ENCODE measurements at places on chromosomes 7 and 10.

- DNase-seq, result no peak
Measured at GRCh38 chr10:127236266-127236665, 39.9 kb upstream of the INSYN2A start.

GRCh38 chr10:29895456-29895855, 163.9 kb downstream of the JCAD start:
- DNase-seq, result no peak

- DNase-seq, result no peak
Measured at GRCh38 chr7:45116048-45116447, 4.6 kb upstream of the TBRG4 start.

GRCh38 chr7:128389618-128390329, 20.0 kb downstream of the IMPDH1 start:
- DNase-seq, result no peak

GRCh38 chr7:97167749-97168148, 50.3 kb downstream of the SDHAF3 start:
- no peak for DNase-seq

DNA sequence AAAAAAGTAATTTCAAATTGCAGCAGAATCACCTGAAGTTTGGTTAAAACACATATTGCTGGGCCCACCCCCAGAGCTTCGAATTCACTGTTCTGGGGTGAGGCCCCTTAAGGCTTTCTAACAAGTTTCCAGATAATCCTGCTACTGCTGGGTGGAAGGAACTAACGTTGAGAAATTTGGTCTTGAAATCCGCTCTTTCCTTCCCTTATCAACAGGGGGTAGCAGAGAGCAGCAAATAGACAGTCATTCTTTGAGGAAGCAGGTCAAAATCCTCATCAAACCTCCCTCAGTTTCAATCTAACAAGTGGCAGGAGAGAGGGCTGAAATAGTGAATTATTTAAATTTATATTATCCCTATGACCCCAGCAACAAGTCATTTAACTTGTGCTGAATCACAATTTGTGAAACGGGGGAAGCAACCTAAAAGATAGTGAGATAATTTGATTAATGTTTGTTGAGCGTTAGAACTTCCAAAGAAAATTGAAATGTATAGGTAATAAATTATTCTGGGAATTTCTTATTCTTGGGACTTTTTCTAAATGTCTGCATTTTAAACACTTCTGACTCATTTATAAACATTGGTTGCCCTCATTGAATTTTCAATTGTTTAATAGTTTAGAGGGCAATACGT, 21.7 kb upstream of the MALSU1 start:
- peak; percentile 33 for DNase-seq

GRCh38 chr10:118301211-118301610, 40.9 kb downstream of the FAM204A start:
- no peak for DNase-seq

DNA sequence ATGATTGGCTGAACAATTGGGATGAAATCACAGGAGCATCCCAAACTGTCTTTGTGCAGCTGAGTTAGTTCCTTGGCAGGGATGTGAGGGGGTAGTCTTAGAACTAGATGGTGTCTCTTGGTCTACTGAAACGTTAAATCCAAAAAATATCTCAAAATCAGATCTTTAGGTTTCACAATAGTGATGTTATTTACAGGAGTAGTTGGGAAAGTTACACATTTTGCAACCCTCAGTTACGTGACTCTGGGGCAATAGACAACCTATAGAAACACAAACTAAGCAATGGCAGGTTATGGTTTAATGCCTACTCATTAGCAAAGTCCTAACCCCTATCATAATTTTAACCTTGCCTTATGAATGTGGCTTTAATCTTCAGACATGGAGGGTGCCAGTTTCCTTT, 24.0 kb downstream of the PKD1L1 start:
- no peak for DNase-seq

DNA sequence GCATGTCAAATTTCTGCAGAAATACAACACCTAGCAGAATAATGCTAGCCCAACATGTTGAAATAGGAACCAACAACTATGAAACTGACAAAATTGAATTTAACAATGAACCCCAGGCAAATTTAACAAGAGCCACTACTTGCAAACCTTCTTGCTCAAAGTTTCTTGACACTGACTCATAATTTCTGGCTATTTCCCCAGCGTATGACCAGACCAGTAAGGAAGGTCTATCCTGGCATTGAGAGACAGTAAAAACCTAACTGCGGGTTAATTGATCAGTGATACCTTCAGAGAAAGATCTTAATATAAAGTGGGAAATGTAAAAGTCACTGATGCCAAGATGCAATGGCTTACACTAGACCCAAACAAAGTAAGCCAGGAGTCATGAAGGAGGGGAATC, 510.1 kb downstream of the ARL4A start:
- DNase-seq, result no peak

DNA sequence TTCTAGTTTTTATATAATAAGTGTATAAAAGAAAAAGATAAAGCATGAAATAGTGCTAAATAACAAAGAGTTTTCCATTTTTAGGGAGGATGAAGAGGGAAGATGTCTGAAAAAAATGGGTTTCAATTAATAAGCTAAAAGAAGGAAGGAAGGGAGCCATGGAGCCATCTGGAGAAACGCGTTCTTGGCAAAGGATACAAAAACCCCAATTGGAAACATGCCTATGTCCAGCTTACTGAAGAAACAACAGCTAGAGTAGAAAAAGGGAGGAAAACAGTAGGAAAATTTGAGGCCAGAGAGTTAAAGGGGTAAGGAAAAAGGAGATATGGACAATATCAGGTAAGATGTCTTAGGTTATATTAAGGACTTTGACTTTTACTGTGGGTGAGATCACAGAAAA, 416.2 kb upstream of the GHITM start:
- DNase-seq, result no peak

GRCh38 chr10:98394851-98395440, 20.0 kb downstream of the PYROXD2 start:
- DNase-seq, result no peak

- no peak for DNase-seq
Measured at GRCh38 chr7:3338161-3338560, 37.1 kb downstream of the SDK1 start.

Data from stimulated activated CD4-positive, alpha-beta T cell treated with anti-CD3 and anti-CD28 coated beads, Interleukin-2, amount 100 ng/mL, for 24 hours (primary cell).